GM12878 (cell line): ENCODE measurements at places on chromosomes 7 and 10.

- no peak for DNase-seq
Measured at GRCh38 chr10:86763404-86763803, 7.0 kb downstream of the BMPR1A start.

GRCh38 chr10:21022821-21023220 lies 125.7 kb upstream of the NEBL start:
- DNase-seq, result no peak

- DNase-seq, result no peak
Measured at GRCh38 chr10:130570074-130570473, 433.9 kb downstream of the GLRX3 start.

GRCh38 chr7:4071370-4072058 lies 610.6 kb upstream of the FOXK1 start:
- no peak for DNase-seq

DNA sequence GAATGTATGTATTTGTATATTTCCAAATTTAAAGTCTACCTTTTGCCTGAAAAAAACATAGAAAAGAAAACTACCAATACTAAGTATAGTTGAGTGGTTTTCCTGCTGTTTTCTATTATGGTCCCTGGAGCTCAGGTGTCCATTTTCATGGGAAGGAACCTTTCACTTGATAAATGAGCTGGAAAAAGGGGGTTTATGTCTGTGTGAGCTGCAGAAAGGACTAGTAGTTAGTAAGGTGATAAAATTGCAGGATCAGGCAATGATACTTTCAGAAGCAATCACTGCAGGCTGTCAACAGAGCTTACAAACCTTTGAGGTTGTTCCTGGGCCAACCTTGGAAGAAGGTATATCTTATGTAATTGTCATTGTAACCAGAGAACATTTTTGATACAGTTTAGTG lies 48.0 kb downstream of the ST7 start:
- no peak for DNase-seq

- no peak for DNase-seq
Measured at GRCh38 chr10:121262774-121263430, 335.3 kb downstream of the FGFR2 start.

- DNase-seq, result no peak
Measured at GRCh38 chr7:88386665-88387156, 80.0 kb upstream of the STEAP4 start.

- no peak for DNase-seq
Measured at GRCh38 chr7:11480143-11480542, 351.9 kb downstream of the THSD7A start.

DNA sequence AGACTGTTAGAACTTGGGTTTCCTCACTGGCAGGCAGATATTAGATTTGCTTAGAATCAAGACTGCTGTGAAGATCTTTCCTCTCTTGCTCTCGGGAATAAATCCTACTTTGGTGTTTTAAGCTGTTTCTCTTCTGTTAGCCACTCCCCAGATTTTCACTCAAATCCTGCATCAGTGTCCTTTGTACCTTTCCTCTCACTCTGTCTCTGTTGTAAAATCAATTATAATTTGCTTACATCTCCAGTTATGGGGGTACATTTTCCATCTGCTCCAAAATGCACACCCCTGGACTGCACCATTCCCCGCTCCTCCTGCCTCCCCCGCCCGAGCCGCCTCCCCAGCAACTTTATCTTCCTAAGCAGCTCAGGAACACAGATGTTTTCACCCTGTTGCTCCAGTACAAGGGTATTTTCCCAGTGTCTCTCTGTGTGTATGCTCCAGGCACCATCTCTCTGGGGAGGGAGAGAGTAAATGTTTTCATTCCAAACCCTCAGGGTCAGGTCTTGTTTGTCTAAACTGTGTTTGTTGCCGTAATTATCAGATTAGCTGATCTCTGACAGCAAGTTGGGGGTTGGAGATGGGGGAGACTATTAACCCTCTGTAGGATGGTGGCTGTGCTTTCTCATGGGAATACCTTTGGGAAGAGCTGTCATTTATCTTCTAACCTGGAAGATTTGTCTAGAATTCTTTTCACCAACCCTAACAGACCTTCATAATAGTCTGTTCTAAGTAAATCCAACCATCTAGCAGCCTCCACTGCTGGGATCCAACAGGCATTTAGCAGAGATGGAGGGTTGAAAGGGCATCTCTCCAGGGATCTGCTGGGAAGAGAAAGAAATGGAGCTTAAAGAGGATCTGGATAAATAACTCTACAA lies 20.4 kb upstream of the GOT1 start:
- no peak for DNase-seq

GRCh38 chr10:68586606-68587305 lies 26.6 kb downstream of the TET1 start:
- no peak for DNase-seq

- no peak for DNase-seq
Measured at GRCh38 chr10:11533328-11533781, 78.1 kb downstream of the USP6NL start.

DNA sequence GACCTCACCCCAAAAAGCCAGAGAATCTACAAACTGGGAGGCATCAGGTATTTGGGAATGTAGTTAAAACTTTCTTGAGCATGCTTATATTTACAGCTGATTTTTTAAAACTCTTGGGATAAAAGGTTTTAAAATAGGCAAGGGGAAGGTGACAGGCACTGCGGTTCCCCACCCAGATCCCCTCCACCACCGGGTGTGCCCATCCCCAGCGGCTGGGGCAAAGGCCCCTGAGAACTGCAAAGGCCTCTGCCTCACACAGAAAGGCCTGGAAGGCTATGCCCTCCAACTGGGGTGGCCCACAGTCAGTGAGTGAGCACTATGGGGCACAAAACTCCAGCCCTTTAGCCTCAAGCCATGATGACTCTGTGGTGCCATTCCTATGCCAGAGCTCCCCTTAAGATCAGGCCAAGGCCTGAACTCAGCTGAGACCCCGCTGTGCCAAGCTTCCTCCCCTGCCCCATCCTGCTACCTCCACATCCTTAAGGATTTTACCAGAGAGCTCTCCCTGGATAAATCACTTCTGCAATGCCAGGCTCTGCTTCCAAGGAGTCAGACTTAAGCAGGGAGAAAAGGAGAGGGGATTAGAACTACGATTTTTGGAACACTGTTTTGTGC lies 299.1 kb downstream of the GRID1 start:
- no peak for DNase-seq

GRCh38 chr7:82275342-82275741 lies 168.2 kb downstream of the CACNA2D1 start:
- DNase-seq, result no peak

- DNase-seq, result no peak
Measured at GRCh38 chr10:123427165-123427786, 238.9 kb upstream of the GPR26 start.

DNA sequence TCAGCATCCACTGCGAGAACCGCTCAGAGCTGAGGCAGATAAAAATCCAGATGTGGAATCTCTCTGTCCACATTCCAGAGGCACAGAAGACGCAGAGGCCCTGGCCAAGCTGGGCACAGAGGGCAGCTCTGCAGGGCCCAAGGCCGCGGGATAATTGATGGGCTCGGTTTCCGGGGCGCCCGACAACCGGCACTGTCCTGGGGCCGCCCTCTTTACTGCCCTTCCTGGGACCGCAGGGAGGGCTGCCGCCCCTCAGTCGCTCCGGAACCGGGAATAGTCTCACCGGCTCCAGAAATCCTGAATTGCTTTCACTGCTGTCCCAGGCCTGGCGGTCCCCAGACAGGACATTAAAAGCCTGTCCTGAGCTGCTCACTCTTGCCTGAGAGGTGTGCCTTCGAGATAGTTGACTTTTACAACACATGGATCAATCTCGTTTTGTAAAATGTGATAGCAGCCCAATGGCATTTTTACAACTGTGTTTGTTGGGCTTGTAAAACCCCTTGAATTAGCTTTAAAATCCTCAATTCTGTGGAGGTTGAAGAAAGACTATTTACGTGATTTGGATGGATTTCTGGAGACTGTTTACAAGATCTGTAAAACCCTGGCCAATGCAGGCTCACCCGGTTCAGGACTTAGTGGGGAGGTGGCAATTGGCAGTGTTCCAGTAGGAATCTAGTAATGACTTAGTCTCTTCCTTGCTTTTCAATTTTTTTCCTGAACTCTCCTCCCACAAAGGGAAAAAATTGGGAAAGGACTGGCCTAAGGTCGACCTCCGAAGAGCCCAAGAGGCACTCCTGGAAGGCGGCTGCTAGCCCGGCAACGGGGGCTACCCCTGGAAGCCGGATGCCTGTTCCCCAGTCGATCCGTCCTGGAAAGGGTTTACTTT lies 1.4 kb upstream of the HOXA6 start:
- DNase-seq, result no peak

- no peak for DNase-seq
Measured at GRCh38 chr7:50226669-50227068, 77.8 kb upstream of the IKZF1 start.

DNA sequence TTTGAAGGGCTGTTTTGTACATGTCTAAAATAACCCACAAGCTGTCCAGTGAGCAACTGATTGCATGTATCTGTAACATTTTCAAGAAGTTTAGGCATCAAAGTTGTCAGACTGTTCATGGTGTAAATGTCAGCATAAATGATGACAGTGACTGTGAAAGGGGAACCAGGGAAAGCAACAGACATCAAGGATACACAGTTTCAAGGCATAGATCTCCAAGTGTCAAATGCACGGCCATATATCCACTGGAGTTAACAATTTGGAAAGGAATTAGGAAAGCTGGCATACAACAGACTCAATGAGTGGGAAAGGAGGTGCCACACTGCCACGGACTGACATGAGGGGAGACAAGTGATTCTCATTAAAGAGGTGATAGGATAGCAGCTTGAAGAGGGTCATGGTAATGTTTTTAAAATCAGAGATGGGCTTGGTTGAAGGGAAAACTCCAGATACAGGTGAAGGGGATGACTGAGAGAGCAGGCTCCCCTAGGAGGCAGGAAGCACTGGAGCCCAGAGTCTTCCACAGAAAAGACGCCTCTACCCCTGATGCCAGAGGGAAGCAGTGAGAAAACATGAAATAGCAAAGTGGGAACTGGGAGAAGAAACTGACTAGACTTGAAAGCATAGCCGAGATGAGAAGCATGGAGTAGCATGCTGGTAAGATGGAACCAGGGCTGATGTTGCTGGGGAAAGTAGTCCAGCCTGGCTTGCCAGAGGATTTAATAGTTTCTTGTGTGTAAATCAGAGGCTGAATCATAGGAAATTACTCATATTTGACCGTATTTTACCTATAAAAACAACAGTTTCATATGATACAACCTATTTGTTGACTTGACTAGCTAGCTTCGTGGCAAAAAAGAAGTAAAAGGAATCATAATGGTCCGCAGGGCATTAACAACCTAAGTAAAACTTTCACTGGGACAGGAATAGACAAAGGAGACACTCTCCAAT lies 18.6 kb downstream of the NSMCE4A start:
- no peak for DNase-seq

DNA sequence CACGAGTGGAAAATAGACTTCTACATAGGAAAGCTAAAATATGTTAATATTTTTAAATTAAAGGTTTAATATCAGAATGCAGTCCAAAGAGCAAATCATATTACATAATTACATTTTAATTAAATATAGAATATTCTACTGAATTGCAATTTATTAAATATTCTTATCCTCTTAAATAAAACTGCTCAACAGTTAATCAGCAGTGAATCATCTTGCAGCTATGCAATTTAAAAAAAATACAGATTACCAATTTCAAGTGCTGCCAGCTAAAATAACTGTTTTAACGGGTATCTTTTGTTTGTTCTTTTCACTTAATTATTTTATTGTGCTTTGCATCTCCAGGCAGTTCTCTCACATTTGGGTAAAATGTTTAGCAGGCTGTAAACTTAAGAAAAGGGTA lies 82.2 kb downstream of the ZNRF2 start:
- no peak for DNase-seq

DNA sequence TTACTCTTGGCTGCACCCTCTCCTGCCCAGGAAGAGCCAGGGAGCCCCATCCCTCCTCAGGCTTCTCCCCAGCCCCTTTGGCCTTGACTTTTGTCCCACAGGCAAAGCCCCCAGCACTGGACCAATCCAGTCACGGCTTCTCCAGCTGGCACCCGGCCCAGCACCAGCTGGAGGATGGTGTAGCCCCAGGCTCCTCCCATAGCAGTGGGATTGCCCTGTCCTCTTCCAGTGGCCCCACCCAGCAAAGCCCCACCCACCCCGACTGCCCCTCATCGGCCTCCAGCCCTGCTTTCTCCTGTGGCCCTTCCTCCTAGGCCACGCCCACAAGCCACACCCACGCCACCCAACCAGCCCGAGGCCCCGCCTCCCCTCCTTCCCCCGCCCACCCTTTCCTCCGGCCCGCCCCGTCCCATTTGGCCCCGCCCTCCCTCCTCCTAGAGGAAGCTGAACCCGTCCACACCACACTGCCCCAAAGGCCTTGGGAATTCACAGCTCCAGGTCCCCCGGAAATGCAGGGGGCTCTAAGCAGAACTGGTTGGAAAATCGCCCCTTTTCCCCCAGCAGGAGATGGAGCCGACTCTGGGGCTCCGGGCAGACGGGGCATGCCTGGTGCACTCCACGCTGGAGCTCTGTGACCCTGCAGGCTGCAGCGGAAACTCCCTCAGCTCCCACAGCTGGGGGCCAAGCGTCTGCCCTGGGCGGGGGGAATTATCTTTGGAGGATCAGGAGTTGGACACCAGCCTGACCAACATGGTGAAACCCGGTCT lies 25.2 kb downstream of the GET4 start:
- no peak for DNase-seq

- DNase-seq, result no peak
Measured at GRCh38 chr10:10803278-10803677, 214.4 kb upstream of the CELF2 start.

GRCh38 chr7:127251465-127252376 lies 1.0 kb downstream of the GRM8 start:
- no peak for DNase-seq

DNA sequence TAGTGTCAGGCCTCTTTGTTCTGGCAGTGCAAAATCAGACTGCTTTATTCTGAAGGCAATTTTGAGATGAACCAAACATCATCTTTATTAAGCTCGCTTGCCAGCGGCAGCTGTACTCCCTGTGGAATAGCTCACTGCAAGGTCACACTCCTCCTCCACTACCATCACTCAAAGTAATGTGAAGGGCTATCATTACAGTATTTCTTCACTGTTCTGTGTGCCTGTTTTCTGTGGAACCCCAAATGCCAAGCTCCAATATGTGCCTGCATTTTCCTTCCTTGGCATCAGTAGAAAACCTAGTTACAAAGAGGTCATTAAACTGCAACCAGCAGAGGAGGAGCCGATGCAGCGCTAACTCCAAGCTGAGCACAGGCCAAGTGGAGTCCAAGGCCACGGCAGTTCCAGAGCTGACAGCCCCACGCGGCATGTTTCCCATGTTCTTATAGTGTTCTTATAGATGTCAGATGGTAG lies 21.4 kb downstream of the BCCIP start:
- no peak for DNase-seq

GRCh38 chr10:51867956-51868355 lies 168.6 kb upstream of the CSTF2T start:
- DNase-seq, result no peak

- no peak for DNase-seq
Measured at GRCh38 chr7:147089051-147089461, 972.5 kb downstream of the CNTNAP2 start.
